CD4-positive, alpha-beta memory T cell (primary cell): ENCODE measurements at places on chromosomes 6 and 20.

GRCh38 chr20:45343532-45344167, 4.6 kb downstream of the SDC4 start:
- DNase-seq = no peak

DNA sequence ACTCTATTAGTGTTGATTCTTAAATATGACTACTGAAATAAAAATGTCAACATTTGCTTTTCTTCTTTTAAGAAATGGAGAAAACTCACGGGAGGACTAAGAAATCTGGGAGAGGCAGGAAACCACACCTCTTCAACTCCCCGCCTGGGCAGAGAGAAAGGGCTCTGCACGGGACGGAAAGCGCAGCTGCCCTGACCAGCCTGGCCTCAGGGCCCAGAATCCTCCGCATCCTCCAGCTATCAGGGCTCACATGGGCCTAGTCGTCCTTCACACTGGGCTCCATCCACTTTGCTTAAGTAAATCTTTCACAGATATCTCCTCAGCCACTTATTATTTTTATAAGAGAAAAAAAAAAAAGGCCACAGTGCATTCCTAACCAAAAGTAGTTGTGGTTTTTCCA, 215.1 kb downstream of the TBXT start:
- DNase-seq = no peak

DNA sequence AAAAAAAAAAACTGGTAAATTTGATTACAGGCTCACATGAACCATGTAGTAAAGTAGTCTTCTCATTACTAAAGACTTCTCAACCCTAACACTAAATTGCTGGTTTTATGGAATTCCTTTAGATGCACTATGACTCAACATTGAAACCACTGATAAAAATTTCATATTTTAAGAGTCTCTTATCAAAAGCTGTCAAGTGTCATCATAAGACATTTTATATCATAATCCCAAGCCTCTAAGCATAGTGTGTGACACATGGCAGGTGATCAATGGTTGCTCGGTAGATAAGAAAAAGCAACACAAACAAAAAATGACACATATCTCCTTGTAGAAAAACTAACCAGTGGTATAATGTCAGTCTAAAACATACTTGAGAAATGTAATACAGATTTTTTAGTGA, 258.4 kb downstream of the RNGTT start:
- DNase-seq = no peak

DNA sequence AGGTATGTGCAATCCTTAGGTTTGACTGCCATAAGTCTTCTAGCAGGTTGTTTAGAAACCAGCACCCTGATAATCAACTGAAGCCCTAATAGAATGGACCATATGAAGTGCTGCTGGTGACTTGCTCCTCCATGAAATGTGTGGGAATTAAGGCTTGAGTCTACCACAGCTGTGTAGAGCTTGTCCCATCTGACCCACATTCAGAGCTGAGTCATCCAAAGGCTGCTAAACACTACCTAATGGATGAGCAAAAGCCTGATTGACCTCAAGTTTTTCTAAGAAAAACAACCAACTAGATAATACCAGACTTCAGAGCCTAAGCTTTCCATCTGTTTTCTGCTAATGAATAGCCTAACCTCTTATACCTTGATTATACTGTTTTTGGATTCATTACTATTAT, 120.3 kb upstream of the MOCS1 start:
- no peak for DNase-seq

DNA sequence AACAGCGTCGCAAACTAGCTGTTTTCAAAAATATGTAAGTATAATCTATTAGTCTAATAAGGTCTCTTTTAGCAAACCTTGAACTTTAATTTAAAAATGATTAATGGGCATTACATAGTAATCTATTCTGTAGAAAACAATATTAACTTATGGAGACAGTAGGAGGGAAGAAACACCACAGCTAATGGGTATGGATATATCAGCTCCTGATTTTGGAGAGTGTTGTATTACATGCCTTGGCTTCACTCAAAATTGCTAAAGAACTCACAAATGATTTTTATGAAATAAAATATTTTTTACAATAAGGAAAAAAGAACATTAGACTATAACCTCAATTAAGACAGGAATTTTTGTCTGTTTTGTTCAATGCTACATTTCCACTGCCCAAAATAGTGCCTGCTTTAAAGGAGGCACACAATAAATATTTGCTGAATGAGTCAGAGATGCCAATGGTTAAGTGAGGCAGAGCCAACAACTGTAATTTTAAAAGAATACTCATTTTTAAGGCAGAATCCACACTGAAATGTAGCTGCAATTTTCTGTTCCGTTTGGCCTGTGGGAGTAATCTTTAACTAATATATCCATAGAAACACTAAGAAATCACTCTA, 15.7 kb downstream of the ATG5 start:
- no peak for DNase-seq

GRCh38 chr6:11810039-11810541, 31.5 kb upstream of the ADTRP start:
- DNase-seq = no peak

DNA sequence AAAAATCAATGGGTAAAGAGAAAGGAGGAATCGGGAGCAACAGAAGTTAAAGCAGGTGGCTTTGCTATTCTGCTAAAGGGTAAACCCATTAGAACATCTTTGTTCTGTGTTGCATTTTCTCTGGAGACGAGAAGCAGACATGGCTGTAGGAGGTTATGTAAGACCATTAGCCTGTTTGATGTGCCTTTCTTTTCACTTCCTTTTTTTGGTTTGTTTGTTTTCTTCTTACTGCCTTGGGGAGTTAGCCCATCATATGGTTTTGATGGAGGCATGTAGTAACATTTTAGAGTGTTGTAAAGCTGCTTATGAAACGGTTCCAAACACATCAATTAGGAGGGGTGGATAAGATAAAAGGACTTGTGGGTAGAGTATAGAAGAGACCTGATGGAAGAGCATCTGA, 131.0 kb downstream of the DOK5 start:
- no peak for DNase-seq

DNA sequence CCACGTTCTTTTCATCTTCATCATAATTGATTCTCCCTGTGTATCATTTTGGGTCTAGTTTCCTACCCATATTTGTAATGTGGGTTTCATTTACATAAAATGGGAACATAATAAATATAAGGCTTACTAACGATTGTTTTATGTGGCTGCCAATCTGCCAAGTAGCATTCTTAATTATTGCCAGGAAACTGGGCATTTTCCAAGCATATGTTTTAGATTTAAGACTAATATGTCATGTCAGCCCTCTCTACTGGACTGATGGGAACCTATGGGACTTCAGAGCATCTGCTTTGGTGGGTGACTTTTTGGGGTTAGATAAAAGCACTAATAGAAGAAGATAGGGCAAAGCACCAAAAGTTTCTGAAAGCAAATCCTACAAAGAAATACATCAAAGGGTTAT, 157.5 kb downstream of the TBX18 start:
- no peak for DNase-seq

DNA sequence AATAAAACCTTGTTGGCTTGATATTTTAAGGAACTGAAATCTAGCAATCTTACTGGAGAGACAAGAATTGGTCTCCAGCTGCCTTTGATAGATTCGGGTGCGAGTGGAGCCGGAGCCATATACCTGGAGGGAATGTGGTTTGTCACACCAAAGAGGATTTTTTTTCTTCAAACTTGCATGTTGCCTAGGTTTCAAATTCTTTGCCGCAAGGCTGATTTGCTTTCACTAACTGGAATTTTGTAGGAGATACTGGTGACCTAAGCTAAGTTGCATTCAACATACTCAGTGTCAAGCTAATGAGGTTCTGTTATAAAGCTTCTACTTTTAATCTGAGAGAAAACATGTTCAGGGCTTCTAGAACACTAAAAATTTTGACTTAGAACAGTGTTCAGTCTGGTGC, 39.7 kb upstream of the ASIP start:
- DNase-seq = no peak

GRCh38 chr6:46736906-46737305, 1.7 kb upstream of the PLA2G7 start:
- no peak for DNase-seq

- DNase-seq = no peak
Observed at GRCh38 chr20:45323731-45324130, 15.6 kb upstream of the MATN4 start.

DNA sequence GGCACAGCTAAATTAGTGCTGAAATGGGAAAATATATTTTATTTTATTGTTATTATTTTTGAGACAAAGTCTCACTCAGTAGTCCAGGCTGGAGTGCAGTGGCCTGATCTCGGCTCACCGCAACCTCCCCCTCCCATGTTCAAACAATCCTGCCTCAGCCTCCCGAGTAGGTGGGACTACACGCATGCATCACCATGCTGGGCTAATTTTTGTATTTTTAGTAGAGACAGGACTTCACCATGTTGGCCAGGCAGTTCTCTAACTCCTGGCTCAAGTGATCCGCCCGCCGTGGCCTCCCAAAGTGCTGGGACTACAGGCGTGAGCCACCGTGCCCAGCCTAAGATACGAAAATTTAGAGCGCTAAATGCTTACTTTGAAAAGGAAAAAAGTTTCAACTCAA, 4.8 kb downstream of the RAB23 start:
- DNase-seq = no peak

- DNase-seq = no peak
Observed at GRCh38 chr20:48631114-48632016, 196.4 kb downstream of the PREX1 start.

DNA sequence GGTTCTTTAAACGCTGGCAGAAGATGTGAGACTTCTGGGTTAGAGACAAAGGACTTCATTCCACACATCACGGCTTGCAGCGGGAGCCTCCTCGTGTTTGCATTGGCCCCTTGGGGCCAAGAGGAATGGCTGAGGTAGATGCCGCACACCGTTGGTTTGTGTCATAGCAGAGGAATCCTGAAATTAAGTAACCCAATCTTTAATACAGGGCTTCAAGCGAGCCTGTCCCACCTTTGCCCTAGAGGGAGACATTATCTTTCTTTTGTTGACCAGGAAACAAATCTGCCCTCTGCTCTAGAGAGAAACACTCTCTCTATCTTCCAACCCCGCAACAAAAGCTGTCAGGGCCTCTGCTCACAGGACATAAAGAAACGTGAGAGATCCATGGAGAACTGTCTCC, 277.5 kb upstream of the ZFP64 start:
- DNase-seq = no peak

DNA sequence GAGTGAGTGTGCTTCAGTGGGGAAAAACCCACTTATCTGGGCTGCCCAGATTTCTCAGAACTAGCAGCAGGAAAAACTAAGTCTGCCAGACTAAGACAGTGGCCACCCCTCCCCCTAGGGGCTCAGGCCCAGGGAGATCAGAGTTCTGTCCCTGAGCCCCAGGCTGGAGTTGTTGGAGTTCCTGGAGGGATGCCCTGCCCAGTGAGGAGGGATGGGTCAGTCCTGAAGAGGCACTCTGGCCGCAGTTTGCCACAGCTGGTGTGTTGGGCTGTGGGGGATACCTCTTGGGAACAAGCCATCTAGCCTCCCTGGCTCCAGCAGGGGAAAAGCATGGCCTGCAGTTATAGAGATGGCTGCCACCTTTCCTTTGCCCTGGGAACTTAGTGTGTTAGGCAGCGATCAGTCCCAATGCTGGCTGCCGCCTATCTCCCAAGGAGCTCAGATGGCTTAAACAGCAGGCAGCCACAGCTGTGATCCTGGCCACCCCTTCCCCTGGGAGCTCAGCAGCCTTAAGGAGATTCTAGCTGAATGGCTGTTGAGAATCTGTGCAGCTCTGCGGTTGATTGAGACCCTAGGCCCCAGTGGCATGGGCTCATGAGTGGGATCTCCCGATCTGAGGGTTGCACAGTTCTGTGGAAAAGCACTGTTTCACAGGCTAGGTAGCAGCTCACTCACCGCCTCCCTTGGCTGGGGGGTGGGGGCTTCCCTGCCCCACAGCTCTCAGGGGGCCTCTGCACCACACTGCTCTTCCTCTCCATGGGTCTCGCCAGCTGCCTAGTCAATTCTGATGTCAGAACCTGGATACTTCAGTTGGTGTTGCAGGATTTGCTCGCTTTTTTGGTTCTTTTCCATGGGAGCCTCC, 13.2 kb downstream of the SIRPG start:
- no peak for DNase-seq

DNA sequence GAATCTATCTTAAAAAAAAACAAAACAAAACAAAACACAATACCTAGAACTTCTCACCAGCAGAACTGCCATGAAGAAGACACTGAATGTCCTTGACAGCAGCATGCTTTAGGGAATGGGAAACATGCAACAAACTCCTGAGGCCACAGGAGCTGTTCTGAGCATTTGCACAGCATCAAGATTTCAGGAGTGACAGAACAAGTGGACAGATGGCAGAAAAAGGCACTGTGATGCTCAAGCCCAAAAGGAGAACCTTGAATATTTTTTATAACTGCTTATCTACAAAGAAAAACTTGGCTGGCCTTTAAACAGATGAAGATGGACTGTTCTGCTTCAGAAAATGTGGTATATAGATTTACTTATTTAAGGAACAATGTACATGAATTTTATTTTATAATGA, 158.9 kb downstream of the RALGAPA2 start:
- no peak for DNase-seq

DNA sequence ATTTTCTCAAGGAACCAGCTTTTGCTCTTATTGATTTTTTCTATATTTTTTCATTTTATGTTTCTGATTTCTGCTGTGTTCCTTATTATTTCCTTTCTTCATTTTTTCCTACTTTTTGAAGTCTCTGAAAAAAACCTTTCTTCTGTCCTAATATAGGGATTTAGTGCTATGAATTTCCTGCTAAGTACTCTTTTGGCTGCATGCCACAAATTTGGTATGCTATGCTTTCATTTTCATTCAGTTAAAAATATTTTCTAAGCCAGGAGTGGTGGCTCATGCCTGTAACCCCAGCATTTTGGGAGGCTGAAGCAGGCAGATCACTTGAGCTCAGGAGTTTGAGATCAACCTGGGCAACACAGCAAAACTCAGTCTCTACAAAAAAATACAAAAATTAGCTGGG, 30.6 kb downstream of the SIRPD start:
- DNase-seq = no peak

DNA sequence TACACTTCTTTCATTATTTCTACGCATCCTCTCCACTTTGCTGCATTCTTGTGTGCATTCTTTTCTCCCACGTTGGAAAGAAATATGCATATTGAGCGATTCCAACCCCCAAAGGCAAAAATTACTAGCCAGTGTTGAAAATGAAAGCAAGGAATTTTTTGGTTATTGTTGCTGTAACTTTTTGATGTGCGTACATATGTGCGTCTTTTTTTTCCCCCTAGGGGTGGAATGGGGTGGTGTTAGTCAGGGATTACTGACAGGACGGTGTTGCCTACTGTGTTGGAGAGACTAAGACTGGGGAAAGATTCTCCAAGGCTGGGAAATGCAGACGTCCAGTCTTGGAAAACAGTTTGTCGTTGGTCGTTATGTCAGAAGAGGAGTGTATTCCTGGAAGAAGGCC, 44.2 kb upstream of the ESR1 start:
- no peak for DNase-seq
